ENCODE measurements at places on chromosomes 4 and X.

GRCh38 chr4:53686521-53686920 lies 95.2 kb upstream of the LNX1 start:
- no peak for DNase-seq

GRCh38 chr4:47651231-47651630 lies 166.2 kb downstream of the ATP10D start:
- no peak for DNase-seq

GRCh38 chr4:48960988-48961635 lies 25.0 kb upstream of the CWH43 start:
- DNase-seq, result no peak

- DNase-seq, result no peak
Measured at GRCh38 chrX:110759785-110760184, 35.8 kb downstream of the CHRDL1 start.

DNA sequence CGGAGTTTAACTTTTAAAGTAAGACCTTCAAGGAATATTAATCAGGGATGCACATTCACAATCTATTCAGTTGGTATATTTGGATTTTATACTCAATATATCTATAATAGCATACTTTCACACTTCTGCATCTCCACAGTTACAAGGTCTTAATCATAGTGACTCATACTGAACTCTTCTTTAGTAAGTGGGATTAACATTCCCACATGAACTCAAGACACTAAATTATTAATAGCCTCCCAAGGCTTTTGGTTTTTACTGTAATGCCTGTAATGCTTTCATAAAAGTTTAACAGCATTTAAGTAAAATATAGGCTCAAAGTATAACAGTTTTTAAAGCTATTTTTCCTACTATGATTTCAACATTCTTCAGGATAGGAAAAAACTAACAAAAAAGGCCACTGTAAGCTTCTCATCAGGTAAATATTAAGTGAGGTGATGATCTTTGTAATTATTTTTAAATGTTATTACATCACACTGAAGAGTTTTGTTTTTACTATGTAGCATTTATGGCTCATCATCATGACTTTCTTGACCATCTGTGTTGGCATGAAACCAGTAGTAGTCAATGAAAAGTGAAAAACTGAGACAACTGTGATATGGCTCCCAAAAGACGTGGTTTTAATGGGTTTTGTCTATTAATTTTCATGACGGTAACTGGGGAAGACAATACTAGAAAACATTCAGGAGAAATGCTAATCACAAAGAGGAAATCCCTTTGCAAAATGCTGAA lies 91.5 kb upstream of the GALNT7 start:
- no peak for DNase-seq

DNA sequence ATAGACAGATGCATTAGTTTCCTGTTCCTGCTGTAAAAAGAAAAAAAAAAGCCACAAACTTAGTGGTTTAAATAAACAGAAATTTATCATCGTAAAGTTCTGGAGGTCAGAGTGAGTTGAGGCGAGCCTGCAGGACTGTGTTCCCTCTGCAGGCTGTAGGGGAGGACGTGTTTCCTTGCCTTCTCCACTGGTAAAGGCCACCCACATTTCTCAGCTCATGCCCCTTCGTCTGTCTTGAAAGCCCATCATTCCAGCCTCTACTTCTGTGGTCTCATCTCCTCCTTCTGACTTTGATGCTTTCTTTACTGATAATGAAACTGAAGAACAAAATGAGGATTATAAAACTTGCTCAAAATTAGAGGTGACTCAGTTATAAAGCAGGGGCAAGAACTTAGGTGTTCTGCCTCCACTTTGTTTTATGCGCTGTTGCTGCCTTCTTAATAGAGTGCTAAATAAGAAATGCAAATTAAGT lies 143.0 kb downstream of the STIM2 start:
- no peak for DNase-seq

DNA sequence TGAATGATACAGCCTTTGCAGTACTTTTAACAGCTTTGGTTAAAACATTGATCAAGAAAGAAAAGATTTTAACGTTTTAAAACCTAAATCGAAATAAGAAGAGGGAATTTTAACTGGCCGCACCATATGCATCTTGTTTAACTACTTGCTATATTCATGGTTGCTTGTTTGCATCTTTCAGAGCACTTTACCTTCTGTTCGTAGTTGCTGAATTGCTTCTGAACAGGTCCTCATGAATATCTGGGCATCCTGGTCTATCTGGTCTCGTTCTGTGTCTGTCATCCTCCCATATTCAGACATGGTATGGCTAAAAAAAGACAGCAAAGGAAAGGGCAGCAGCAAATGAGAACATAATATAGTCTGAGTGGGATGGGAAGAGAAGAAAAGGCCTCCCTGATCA lies 72.3 kb downstream of the NSG1 start:
- no peak for DNase-seq

DNA sequence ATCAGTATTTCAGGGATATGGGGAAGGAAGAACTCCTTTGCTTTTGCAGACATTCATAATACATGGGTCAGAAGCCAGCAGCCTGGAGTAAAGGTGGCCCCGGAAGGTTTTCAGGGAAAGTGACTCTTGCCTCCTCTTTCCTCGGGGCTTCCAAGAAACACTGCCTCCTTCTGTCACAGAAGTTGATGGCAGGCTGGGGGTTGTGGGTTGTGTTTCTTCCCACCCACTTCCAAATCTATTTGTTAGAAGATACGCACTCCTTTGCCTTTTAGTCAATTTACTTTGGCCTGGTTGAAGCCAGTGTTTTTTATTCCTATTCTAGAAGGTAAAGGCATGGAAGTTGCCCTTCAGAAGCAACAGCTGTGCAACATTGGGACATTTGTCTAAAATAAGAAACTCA lies 19.7 kb downstream of the KIT start:
- DNase-seq, result no peak

GRCh38 chr4:37758226-37758625 lies 68.3 kb upstream of the PGM2 start:
- no peak for DNase-seq

GRCh38 chr4:107599841-107600240 lies 120.2 kb downstream of the PAPSS1 start:
- DNase-seq, result no peak

- no peak for DNase-seq
Measured at GRCh38 chr4:177737387-177737940, 295.2 kb upstream of the AGA start.

DNA sequence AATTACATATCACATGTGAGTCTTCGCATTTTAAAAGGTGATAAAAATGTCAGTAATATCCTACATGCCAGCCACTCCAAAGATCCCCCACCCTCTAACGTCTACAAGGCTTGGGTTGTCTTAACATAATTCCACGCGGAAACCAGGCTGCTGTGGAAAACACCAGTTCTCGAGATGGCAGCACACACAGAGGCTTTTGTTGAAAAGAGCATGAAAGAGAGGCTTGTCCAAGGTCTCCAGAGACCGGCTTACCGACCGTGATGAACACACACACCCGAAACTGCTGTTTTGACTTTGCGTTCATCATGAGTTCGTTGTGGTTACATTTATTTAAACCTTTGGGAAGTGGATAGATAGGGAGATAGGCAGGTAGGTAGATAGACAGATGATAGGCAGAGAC lies 87.9 kb downstream of the CRLF2 start:
- no peak for DNase-seq

GRCh38 chr4:150462743-150463142 lies 119.2 kb upstream of the MAB21L2 start:
- DNase-seq, result no peak

DNA sequence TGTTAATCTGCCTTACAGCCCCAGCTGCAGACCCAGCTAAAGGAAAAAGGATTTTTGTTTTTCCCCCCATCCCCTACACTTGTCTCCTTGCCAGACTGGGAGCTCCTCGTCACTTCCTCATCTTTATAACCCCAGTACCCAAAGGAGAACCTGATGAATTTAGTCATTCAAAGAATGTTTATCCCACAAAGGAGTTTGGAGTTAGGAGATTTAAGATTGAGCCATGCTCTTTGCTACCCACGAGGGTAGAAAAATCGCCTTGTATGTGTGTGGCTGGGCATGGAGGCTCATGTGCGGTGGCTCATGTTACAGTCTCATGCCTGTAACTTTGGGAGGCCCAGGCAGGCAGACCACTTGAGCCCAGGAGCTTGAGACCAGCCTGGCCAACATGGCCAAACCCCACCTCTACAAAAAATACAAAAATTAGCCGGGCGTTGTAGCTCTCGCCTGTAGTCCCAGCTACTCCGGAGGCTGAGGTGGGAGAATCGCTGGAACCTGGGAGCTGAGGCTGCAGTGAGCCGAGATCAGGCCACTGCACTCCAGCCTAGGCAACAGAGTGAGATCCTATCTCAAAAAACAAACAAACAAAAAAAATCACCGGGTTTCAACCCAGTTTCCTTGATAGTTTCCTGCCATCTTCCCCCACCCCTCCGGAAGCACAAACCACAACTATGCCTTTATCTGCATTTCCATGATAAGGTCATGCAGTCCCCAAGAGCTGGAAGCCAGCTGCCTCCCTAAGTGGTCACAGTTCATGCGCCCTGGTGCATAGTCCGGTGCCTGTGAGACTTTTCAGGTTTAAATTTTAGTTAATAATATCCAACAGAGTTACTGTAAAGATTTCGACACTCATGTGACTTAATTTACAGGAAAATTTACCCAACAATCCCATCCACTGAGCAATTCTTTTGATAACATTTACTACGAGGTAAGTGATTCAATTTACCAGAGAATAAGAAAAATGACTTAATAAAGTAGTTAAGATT lies 1.5 kb downstream of the CFAP97 start:
- peak; percentile 18 for DNase-seq

All from activated CD4-positive, alpha-beta T cell treated with anti-CD3 and anti-CD28 coated beads for 1 hour (primary cell).